Regular cardiac myocyte (primary cell): ENCODE measurements at places on chromosomes 1 and 21. TPM values are rescaled to one million over a fixed set of nuclear protein-coding genes. Genes with fewer than 3 reads are reported as not detected.

REN gene
- total RNA-seq, result not detected in 2 replicates

SLFNL1 gene
- under 0.01 and 0.28 TPM in 2 replicates for total RNA-seq

GNG4 gene
- under 0.01 and 0.19 TPM in 2 replicates for total RNA-seq

FAM78B gene
- total RNA-seq, result under 0.01 and 0.28 TPM in 2 replicates

FCRL4 gene
- total RNA-seq, result not detected in 2 replicates

PFDN2 gene
- total RNA-seq, result 28.8 and 112 TPM in 2 replicates

MXRA8 gene
- total RNA-seq, result 121 and 141 TPM in 2 replicates

LRRC3 gene
- total RNA-seq, result 0.38 and 0.85 TPM in 2 replicates

SPATA45 gene
- total RNA-seq, result 1.1 TPM in 1 of 2 replicates, not detected in the other

TEDDM1 gene
- total RNA-seq, result not detected in 2 replicates
